NCI-H1436 treated with DMSO at 0.1 percent for 48 hours (cell line): ENCODE measurements at places on chromosomes 16 and 17.

DNA sequence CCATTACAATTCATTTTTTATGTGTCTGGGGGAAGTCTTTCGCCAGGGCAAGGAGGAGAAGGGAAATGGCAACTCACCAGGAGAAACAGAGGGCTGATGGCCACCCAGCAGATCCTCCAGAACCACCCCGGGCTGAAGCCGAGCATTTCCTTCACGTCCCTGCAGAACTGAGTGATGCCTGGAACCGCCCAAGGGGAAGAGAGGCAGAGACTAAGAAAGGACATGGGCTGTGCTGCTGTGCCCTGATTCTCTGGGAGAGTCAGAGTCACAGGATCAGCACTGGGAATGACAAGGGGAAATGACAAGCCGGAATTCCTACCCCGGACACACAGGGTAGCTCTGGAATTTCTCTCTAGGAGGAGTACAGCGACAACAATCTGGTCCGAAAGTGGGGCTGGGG, 27.8 kb downstream of the SLC6A4 start:
- no peak for DNase-seq

DNA sequence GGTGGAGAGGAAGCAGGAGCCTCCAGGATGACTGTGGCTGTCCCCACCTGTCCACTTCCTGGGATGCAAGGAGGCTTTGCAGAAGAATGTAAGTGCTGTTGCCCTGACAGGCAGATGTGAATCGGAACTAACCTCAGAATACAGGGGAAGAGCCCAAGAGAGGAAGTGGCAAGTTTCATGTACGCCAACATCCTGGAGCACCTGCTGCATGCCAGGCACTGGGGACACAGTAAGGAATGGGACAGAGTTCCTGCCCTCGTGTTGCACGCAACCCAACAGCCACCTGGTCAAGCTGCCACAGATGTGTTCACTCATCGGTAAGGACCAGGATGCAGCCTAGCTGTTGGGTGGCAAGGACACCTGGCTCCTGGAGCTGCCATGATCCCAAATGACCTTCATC, 98.6 kb upstream of the RPL38 start:
- no peak for DNase-seq

- no peak for DNase-seq
Measured at GRCh38 chr17:72399608-72400487, 279.0 kb downstream of the SOX9 start.

GRCh38 chr17:18327556-18327955, 12.5 kb downstream of the SMCR8 start:
- no peak for DNase-seq

DNA sequence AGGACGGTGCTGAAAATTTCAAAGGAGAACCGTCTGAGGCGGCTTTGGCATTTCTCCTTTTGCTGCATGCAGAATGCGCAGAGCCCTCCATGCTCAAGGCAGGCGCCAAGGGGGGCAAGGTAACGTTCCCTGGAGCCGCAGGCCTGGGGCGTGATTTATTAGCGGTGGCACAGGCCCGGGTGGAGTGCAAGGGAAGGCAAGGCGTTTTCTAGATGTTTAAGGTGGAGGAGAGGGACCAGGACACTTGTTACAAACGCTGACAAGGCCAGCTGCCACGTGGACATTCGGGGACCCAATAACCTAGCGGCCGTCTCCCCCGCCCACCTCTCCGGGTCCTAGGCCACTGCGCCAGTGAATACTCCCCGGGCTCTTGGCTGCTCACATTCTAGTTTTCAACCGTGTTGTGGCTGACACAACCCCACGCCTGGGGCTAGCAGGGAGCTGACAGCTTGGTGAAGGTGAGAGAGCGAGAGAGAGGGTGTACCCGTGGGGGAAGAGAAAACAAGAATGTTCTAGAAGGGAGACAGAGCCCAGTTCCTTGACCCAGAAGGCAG, 250.1 kb downstream of the C16orf95 start:
- no peak for DNase-seq

DNA sequence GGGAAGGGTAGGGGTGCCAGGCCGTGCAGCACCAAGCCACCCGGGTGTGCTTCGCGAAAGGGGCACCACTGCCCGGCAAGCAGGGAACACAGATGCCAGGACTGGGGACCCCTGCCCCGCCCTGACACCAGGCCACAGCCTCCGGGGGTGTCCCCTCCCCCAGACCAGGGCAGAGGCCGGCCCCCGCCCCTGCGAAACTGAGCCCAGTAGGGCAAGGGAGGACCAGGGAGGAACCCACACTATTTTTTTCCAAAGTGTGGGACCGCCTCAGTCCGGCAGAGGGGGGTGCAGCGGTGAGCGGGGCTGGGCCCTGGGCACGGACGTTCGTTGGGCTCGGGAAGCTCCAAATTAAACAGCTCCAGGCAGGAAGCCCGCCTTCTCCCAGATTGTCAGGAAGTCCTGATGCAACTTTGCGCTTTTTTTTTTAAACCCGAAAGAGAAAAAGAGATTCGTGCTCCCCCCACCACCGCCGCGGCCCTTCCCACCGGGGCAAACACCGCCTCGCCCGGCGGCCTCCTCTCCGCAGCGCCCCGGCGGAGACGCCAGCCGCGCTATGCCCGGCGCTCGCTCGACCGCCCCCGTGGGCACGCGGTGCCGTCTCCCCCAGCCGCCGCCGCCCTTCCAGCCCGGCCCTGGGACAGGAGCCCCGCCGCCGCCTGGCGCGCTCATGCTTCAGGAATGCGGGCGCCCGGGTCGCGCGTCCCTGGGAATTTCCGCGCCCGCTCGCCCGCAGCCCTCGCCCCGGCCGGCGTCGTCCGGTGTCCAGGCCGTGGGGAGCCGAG, 755 bp downstream of the PIEZO1 start:
- no peak for DNase-seq

GRCh38 chr17:32174889-32175288, 32.6 kb downstream of the RHOT1 start:
- DNase-seq: no peak

- DNase-seq: no peak
Measured at GRCh38 chr16:46693598-46693997, 4.1 kb downstream of the ORC6 start.

- no peak for DNase-seq
Measured at GRCh38 chr17:18158022-18158600, 25.5 kb upstream of the ALKBH5 start.

GRCh38 chr17:4591529-4591928, 7.2 kb downstream of the SMTNL2 start:
- DNase-seq: no peak

DNA sequence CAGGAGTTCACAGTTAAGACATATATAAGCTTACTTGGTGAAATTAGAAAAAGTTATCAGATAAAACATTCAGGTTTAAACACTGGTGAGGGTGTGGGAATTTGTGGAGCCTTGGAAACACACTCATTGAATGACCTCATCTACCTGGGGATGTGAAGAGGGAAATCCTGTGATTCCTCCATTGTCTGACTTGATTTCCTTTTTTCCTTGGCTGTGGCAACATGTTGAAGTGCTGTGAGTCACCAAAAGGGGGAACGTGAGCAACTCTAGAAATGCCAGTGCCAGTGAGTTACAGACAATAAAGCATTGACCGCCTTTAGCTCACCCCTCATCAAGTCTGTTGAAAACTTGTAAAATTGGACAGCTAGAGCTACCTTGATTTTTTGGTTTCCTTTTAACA, 1.8 kb downstream of the HMOX2 start:
- no peak for DNase-seq

- no peak for DNase-seq
Measured at GRCh38 chr16:21986692-21987246, 14.1 kb downstream of the PDZD9 start.

DNA sequence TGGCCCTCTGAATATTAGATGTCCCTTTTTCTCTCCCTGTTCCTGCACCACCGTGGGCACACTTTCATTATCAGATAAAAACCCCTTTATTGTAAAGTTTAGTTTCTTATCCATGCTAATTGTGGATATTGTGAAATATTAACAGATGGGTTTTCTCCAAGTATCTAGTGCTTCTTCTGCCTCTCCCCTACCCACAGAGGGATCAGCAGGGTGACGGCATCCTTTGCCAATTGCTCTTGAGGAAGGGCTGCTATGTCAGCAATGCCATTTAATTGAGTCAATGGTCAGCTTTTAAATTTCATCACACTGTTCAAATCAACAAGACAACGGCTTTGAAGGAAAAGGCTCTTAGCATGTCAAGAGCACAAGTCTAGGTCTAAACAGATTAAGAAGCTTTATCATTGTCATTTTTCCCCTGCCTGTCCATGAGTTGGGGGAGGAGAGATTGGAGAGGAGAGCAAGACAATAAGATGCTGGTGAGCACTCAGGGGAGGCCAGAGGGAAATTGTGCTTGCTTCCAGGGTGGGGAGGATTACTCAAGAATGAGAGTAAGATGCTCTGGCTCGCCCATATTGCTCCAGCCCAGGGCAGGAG, 443.0 kb upstream of the CCL2 start:
- no peak for DNase-seq

GRCh38 chr16:89060207-89060794, 33.4 kb upstream of the ACSF3 start:
- no peak for DNase-seq

- DNase-seq: no peak
Measured at GRCh38 chr17:64020056-64020766, at the start of gene ICAM2. Gene ICAM2 (minus strand): TSS chr17:64020633. CDS start chr17:64006691, 13,942 bp downstream.

DNA sequence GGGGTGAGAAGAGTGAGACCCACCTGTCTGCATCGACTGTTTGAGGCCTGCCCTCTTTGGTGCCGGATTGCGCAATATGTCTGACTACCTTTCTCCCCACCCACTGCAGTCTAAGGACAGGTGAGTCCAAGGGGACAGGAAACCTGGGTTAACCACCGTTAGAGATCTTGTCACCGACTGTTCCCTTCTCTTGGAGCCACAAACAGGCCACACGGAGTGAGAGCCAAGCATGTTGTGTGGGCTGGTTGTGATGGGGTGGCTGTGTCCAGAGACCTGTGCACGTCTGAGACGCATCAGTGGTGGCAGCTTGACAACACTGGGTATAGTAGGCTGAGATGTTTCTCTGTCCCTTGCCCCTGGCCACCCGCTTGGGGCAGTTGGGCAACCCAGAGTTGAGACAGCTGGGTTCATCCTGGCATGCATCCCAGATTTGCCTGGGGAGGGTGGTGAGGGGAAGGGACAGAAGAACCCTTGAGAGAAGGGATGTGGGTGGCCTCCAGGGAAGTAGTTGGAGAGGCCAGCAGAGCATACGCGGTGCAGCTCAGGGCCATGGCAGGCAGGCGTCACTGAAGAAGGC, 21.4 kb downstream of the MPRIP start:
- no peak for DNase-seq

GRCh38 chr16:89268987-89269735, 51.7 kb downstream of the ZNF778 start:
- DNase-seq: no peak

GRCh38 chr16:35686595-35686994, 2227.2 kb downstream of the TP53TG3F start:
- DNase-seq: no peak

- no peak for DNase-seq
Measured at GRCh38 chr16:72876221-72876620, 171.7 kb downstream of the ZFHX3 start.

GRCh38 chr16:49419006-49419405, 45.4 kb downstream of the C16orf78 start:
- DNase-seq: no peak

DNA sequence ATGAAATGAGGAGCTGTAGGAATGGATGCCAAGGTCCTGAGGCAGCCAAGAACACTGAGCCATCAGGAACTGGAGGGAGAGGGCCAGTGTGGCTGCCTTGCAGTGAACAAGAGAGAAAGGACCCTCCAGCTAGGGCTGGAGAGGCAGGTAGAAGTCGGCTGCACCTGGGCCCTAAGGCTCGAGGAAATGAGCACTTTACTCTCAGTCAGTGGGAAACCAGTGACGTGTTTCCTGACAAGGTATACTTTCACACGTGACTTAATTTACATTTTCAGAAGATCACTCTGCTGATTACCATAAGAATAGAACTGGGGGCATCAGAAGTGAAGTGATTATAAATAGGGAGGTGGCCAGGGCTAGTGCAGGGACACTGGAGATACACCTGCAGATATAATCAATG, 115.2 kb downstream of the C17orf67 start:
- DNase-seq: no peak

GRCh38 chr16:53773150-53773846, 69.3 kb downstream of the FTO start:
- DNase-seq: peak; percentile 31

DNA sequence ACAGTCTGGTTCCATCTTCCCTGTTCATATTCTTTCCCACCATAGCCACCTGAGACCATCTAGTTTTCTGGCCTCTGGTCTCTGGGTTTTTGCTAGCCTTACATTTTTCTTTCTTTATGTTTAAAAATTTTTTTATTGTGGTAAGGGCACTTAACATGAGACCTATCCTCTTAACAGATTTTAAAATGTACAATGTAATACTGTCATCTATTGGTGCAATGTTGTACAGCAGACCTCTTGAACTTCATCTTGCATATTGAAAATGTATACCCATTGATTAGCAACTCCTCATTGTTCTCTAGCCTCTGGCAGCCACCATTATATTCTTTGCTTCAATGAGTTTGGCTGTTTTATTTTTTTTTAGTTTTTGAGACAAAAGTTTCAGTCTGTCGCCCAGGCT, 39.2 kb downstream of the ITGAM start:
- no peak for DNase-seq

DNA sequence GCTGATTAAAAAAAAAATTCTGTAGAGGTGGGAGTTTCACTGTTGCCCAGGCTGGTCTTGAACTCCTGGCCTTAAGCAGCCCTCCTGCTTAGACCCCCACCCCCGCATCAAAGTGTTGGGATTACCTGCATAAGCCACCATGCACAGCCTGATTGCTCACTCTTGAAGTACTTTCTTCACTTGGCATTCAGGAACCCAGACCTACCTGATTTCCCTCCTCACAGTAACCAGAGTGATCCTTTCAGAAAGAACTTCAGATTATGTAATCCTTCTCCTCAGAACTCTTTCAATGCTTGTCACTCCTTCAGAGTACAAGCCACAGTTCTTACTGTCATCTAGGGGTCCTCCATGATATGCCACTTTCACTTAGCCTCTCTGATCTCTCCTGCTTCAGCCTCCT, 1.4 kb downstream of the EFCAB13 start:
- DNase-seq: no peak

DNA sequence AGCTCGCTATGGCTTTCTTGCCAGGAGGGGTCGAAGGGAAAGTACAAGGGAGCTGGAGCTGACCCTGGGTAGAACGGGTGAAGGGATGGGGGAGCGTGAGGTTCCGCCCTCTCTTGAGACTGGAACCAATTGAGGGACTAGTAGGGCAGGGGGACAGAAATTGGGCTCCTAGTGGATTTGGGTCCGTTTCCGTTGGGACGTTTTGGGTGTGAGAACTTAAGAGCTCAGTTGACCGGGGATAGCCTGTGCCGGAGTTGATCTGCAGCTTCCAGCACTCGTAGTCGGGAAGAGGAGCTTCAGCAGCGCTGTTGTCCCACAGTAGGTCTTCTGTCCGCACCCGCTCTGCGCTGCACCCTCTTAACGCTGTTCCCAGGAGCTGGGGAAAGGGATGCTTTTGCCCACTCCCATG, 481 bp downstream of the CNTROB start:
- DNase-seq: no peak

- no peak for DNase-seq
Measured at GRCh38 chr16:84082835-84083569, 33.7 kb downstream of the MBTPS1 start.

GRCh38 chr17:71127416-71127815, 958.1 kb downstream of the KCNJ2 start:
- no peak for DNase-seq
